ENCODE measurements at places on chromosomes 2 and 18. TPM values are rescaled to one million over a fixed set of nuclear protein-coding genes. Genes with fewer than 3 reads are reported as not detected.

The MEX3C gene
- 23.1 TPM for total RNA-seq

The ERICH2 gene
- total RNA-seq, result 1.2 TPM

DNA sequence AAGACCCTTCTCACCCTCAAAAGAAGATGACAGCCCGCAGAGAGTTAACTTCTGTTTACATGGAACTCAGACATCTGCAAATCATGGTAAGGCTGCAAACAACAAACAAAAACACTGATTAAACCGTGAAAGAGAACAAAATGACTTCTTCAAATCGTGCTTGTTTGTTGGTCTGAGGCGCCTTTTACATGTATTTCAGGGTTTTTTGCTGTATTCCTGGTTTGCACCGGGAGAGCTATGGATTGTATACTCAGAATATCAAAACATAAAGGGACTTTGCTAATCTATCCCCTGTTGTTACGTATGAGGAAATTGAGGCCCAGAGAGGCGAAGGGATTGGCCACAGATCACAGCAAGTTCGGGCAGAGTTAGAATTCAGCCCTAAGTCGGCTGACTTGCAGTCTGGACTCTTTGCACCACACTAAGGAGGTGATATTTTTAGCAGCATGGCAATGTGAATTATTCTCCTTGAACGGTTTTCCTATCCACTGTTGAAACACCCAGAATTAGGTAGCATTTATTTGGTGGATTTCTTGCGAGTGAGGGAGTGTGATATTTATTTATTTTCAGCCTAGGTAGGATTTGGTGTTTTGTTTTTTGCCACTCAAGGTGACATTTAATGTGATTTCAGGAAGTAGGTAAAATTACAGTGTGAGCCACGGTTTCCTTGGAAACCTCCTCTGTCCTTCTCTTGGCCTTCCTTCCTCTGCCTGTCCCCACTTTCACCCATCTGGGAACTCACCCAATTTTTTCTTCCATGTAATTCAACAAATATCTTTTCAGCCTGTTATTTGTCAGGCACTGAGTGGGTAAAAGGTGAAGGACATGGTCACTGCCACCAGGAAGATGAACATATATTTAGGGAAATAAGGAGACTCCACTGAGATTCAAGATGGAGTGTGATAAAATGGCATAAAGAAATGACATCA, 980 bp upstream of the PDE6D start:
- no peak for DNase-seq

GRCh38 chr18:489244-490023, 11.1 kb downstream of the COLEC12 start:
- DNase-seq, result no peak

- no peak for DNase-seq
Observed at GRCh38 chr18:54269893-54270844, 852 bp downstream of the POLI start.

- no peak for DNase-seq
Observed at GRCh38 chr2:17790536-17790935, 25.7 kb upstream of the MSGN1 start.

The MYO1B gene
- 16.0 TPM for total RNA-seq

The ZAP70 gene
- 1.7 TPM for total RNA-seq

DNA sequence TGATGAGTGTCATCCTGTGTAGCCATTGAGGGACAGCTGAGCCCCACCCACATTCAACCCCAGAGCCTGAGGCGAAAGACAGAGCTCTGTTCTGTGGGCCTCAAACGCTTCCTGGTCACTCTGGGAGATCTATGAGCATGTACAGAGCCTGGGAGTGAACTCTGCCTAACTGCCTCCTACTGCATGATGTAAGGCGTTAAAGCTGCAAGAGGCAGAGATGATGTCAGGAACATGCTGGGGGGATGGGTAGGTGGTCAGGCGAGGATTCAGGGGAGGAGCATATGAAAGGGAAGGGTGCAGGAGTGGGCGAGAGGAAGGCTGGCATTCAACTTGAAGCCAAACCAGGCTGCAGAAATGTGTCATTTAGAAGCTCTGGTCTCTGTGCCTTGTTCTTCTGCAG, 181.0 kb downstream of the TFCP2L1 start:
- no peak for DNase-seq

DNA sequence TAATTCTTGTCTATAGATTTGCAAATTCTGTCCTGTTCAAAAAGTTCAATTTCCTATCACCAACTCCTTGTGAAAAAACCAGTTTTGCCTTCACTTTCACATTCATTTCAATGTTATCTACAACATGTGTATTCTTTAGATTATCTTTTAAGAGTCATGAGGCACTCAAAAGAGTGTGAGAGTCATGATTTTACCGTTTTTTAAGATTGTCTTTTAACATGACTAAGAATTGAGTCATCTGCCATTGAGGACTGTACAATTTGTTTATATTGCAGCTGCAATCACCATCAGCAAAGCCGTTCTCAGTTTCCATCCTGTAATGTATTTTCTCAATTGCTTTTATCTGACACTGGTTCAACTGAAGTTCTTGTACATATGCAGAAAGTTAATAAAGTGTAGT, 275.8 kb downstream of the LNPK start:
- DNase-seq, result no peak

GRCh38 chr18:49491857-49492693, 5.0 kb upstream of the C18orf32 start:
- DNase-seq, result peak; percentile 73

- DNase-seq, result no peak
Observed at GRCh38 chr2:134080386-134081089, 173.3 kb upstream of the MGAT5 start.

DNA sequence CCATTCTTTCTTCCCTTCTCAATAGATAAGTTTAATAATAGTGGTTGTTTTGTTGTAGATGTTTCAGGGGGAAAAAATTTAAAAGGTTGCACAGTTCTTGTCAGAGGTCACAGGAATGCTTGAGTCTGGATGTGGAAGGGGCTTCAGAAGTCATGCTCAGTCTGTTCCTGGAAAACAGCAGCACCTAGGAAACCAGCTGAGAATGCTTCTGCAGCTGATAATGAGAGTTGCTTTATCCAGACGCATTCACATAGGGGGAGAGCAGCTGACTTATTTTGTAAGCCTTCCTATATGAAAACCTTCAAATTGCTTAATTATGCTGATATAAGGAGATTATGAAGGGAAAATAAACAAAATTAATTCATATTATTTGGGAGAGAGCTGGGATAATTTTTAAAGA, 235.5 kb downstream of the GULP1 start:
- no peak for DNase-seq

The SCN9A gene
- 1.3 TPM for total RNA-seq

DNA sequence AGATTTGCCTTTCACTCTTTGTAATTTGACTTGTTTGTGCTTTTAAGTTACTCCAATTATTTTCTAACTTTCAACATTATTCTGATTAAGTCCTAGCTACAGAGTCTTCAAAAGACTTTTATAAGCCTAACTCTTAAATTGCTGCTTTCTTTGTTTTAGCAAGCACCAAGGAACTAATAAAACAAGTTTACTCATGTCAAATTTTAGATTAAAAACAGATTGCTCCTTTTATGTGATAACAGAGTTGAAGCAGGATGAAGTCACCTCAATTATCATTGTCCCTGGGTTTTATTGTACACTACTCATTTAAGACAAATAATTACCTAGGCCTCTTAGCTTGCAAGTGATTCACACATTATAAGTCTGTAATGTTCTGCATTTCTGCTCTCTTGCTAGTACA, 678.4 kb downstream of the ERBB4 start:
- no peak for DNase-seq

The SP9 gene
- total RNA-seq, result not detected

- no peak for DNase-seq
Observed at GRCh38 chr2:102025016-102025501, 33.3 kb downstream of the IL1R2 start.

The TUBA3E gene
- total RNA-seq, result 60.2 TPM

The SULT1C2 gene
- total RNA-seq, result 0.55 TPM

- no peak for DNase-seq
Observed at GRCh38 chr2:238853721-238854120, 5.8 kb downstream of the TWIST2 start.

The FAM161A gene
- 0.89 TPM for total RNA-seq

The KCNG2 gene
- total RNA-seq, result not detected

DNA sequence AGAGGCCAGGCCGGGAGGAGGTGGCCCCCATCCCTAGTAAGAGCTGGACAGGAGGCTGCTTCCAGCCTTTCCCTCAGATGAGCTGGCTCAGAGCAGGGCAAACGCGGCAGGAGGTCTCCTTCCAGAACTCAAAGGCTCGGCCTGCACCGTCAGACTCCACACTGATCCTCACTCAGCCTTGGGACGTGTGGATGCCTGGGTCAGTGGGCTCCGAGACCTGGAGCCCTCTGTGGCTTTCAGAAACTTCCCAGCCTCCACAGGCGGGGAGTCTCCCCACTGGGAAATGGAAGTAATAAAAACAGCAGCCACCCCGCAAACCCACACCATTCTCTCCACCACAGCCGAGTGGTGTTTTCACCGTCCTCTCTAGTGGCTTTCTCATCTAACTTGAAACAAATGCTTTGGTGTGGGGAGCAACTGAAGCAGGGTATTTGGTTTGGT, 54.3 kb downstream of the INPP5D start:
- no peak for DNase-seq

- DNase-seq, result no peak
Observed at GRCh38 chr18:13576598-13576997, 149.8 kb downstream of the FAM210A start.

The MEMO1 gene
- 51.4 TPM for total RNA-seq

DNA sequence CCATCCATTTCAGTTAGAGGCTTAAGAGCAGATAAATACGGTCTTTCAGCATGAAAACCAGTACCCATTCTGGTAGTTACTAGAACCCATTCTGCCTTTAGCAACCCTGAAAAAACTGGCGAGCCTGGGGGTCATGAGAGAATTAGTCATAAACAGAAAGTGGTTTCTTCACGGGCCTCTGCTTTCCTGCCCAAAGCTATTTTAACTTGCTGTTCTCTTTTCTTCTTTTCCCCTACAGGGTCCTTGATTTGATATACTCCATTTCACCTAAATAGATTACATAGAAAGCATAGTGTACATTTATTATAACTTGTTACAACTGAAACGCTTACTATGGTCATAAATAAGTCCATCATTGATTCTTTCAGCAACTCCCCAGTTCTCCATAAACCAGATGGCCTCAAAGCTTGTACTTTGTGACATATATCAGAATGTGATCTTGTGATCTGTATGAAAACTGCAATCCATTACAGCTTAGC, 48.3 kb downstream of the WDFY1 start:
- no peak for DNase-seq

The SKA1 gene
- total RNA-seq, result 0.20 TPM

DNA sequence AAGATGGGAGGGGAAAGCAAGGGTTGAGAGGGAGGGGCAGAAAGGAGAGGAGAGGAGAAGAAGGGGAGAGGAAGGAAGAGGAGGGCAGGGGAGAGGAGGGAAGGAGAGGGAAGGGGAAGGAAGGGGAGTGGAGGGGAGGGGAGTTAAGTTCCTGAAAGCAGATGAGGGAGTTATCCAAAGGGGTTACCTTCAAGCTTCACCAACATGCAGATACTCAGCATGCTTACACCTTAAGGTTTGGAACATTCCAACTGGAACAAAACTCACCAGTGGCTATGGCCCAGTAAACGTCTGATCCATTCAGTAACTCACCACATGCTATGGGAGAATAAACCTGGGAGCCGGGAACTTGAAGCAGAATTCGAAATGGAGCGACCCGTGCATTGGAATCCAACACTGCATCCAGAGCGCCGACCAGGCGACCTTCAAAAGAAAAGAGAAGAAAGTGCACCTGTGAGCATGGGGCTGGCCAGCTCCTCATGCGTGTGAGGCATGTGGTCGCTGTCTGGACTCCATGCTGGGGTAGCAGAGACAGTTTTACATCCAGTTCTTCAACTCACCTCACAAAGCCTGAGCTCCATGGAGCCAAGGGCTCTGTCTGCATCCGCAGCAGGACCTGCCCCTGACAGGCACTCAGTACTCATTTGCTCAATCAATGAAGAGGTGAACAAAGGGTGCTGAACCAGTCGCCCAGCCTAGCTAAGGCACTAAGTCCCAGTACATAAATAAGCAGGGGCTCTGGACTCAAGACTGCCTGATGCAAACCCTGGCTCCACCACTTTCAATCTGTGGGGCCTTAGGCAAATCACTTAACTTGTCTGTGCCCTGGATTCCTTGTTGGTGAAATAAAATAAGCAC, 61.0 kb downstream of the TBC1D8 start:
- no peak for DNase-seq

DNA sequence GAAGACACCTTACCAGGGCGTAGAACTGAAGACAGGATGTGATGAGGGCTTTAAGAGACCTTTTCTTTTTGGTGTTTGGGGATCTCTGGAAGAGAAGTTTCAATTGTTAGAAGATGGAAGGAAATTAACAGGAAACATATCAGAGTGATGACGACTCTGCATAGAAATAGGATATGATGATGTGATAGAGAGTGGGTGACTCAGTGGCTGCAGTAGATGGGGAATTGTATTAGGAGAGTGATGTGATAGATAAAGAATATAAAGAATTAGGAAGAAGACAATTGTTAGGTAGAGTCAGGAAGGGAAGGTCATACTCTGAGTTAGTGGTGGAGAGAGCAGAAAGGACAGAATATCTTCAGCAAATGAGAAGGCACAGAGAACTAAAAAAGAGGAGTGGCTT, 593.9 kb downstream of the NYAP2 start:
- no peak for DNase-seq

GRCh38 chr2:9408641-9409151, 14.6 kb downstream of the ITGB1BP1 start:
- DNase-seq, result no peak

DNA sequence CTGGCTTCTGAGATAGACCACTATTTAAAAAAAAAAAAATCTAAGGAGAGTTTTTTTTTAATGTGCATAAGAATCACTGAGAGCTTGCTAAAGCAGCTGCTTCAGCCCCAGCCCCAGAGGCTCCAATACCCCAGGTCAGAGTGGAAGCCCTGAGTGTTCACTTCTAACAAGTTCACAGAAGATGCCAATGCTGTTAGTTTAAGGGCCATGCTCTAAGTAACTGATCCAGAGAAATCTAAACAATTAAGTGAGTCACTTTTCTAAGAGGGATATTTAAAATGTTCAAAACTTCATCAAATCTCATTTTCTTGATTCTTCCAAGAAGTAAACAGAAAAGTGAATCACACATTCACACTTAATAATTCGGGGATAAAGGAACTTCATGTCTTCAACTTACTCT, 126.4 kb upstream of the CD226 start:
- DNase-seq, result no peak

The ALPI gene
- total RNA-seq, result not detected

GRCh38 chr2:16871411-16871810, 205.8 kb upstream of the CYRIA start:
- DNase-seq, result no peak

DNA sequence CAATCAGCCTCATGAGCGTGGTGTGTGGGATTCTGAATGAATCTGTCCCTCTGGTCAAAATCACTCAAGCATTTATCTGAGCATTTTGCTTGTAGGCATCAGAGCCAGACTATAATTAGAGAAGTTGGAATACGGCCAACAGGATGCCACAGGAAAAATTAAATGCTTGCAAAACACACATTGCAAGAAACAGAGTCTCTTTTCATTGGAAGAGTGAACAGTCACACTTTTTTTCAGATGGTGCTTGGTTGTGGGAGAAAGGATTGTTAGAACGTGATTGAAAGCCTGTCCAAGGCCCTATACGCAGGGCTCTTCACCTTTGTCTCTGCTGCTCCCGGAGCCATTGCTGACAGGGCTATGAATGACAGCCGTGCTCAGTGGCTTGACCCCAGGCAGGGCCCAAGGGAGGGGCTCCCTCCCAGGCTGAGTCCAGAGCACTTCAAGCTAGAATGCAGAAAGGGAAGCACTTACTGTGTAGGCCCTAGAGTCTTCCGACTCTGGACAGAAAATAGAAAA, 59.8 kb downstream of the SNTG2 start:
- DNase-seq, result no peak

Data from left ventricle myocardium superior (tissue), 1 donor.